NCI-H2081 (cell line): ENCODE measurements at places on chromosomes 1 and 21.
A peak's percentile ranks its signal among the peaks of the same experiment; 100 is the strongest.

DNA sequence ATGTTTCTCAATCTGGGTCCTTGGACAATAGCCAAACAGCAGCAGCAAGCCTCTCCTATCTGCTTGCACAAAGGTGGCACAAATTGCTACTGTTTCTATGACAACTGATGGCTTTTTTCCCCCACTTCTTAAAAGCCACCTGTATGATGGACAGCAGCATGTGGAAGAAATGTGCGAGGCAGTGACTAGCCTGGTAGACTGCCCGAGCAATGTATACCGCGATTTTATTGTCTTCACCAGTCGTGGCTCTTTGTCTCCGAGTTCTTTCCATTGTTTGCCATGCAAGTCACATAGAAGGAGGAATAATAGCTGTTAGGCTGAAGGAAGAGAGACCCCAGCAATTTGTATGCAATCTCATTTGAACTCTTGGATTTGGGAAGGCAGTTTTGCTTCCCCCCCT lies 79.4 kb downstream of the S1PR1 start:
- DNase-seq: peak; percentile 23

- no peak for DNase-seq
Measured at GRCh38 chr1:88662723-88663122, 21.4 kb upstream of the PKN2 start.

- DNase-seq: no peak
Measured at GRCh38 chr1:67103548-67103947, 31.2 kb downstream of the C1orf141 start.

DNA sequence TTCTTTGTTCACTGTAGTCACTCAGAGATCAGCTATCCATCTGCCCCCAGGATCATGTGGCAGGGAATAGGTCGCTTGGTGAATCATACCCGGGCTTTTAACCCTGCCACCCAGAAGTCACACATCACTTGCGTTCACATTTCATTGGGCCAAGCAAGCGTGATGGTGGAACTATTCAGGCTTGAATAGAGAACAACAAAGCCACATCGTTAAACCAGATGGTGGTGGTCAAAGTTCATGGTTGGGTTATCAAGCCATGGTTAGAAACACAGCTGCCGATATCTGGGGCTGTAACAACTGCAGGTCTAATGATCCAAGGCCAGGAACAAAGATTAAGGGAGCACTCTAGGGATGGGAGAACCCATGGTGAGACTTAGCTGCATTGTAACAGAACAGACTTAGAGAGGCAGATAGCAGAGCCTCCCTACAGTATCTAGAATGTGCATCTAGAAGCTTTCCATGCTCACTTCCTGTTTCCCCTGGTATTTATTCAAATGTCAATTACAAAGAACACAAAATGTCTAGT lies 40.0 kb upstream of the PTPRC start:
- DNase-seq: no peak

DNA sequence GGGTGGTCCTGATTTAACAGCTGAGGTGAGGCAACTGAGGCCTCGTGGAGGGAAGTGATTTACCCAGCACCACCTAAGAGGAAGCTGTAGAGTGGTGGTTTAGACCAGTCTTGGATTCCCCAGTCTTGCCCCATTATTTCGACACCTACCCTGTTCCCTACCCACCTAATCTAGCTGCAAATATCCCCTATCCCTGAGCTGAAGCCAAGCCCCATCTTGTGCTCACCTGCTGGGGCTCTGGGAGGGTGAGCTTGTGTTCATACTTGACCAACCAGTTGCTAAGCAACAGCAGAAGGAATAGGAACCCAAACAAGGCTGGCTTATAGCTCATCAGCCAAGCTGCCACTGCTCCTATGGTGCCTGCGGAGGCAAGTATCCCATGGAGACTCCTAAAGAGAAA lies 2.0 kb downstream of the TEX46 start:
- DNase-seq: peak; percentile 75

GRCh38 chr1:26156285-26157038 lies 2.4 kb upstream of the FAM110D start:
- peak; percentile 38 for DNase-seq

DNA sequence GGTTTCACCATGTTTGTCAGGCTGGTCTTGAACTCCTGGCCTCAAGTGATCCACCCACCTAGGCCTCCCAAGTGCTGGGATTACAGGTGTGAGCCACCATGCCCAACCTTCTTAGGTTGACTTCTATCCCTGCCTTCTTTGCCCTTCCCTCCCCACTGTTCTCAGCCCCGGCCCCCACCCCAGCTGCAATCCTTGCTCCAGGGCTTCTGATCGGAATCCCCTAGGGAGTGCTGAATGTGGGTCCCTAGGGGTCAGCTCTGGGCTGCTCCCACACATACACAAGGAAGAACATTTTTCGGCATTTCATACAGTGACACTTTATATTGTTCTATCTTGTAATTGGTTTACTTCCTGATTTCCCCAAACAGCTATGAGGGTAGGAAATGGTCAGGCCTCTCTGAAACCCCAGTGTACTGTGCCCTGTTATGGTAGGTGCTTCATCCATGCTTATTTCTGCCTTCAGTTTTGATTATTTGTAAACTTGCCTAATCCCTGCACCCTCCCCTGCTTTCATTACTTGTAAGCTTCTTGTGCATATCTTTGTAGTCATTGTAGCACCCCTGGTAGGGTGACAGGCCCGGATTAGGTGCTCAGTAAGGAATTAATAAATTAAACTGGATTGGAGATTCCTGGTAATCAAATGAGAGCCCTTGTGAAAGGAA lies 5.8 kb upstream of the SRP9 start:
- DNase-seq: no peak

DNA sequence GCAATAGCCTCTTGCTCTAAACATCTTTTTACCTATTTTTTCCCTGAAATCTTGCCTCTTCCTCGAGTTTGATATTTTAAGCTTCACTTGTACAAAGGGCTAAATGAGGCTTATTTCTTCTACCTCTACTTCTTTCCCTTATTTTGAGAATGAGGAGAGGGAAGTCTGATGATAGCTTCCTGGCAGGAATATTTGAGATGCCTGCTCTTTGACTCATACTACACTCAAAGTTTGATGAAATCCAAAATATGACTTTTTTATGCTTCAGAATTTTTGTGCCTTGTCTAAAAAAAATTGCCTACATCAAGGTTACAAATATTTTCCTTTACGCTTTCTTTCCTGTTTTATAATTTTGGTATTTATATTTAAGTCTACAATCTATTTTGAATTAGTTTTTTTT lies 624.4 kb upstream of the PLXNA2 start:
- no peak for DNase-seq

GRCh38 chr1:203478986-203479385 lies 3.4 kb downstream of the PRELP start:
- DNase-seq: no peak

DNA sequence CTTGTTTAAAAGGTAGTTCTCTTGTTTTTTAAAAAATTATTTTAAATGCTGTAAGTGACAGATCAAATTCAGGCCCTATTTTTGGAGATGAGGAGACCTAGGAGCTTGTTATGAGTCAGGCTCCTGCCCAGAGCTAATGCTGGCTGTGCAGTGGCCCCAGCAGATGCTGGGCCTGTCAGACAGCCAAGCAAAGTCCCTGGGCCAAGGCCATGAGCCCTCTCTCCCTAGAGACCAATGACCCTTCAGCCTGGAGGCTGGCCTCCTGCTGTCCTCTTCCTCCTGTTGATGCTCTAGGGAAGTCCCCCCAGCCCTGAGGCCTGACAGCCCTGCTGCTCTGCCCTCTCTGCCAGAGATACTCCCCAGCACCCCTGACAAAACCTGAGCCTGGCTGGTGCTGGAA lies 128.1 kb upstream of the CTTNBP2NL start:
- DNase-seq: no peak
